ENCODE measurements at places on chromosomes 3 and 15.

DNA sequence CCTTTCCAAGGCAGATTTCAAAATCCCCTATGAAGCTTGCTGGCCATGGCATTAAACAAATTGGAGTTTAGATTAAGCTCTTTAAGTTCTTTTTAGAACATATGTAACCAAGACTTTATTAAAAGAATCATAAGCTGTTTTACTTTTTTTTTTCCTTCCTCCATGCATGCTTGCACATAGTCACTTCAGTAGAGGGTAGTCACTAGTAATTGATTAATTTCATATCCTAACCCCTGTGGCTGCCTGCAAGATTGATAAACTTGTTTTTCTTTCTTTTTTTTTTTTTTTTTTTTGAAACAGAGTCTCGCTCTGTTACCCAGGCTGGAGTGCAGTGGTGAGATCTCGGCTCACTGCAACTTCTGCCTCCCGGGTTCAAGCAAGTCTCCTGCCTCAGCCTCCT, 33.3 kb upstream of the ZKSCAN7 start:
- DNase-seq, result no peak

DNA sequence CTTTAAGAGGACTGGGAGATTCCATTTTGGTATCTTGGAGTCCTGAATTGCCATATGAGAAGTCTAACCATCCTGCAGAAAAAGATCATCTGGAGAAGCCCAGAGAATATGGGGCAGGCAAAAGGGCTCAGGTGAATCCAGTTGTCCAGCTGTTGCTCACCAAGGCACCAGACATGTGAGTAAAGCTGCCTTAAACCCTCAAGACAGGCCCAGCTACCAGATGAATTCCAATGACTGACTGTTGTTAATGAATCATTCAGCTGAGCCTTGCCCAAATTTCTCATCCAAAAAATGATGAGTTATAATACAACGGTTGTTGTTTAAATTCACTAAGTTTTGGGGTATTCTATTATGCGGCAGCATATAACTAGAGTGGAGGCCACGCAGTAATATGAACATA, 22.0 kb upstream of the NANOGP8 start:
- no peak for DNase-seq

DNA sequence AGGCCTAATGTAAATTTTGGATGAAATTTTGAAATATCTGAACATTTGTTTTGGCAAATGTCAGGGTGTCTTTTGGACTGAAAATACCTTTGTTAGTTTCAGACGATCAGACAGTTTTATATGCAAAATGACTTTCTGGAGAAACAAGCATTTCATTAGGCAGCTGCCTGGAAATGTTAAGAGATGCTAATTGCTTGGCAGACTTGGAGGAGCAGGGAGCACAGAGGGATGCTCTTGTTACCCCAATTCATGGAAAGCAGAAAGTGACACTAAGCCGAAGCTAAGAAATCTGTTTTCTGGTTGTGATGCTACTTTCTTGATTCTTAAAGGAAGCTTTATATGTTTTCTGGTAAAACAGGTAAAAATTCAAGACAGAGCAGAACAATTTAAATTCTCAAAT, 204.3 kb upstream of the GBE1 start:
- no peak for DNase-seq

DNA sequence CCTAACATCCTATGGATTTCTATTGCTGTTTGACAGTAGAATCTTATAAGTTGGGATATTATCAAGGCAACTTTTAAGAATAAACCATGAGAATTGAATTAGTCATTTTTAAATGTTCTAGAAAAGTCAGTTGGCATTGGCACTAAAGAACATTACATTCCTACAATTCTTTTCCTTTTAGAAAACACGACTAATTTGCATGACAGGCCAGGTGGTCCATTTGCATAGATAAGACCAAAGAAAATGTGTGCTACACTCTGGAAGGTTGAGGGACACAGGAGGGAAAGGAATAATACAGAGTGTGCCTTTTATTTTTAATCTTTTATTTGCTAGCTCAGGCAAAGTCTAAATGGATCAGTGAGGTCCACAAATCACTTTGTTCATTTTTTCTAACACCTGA, 962.3 kb downstream of the EPHA3 start:
- no peak for DNase-seq

- no peak for DNase-seq
These were observed 199.3 kb downstream of the GAP43 start for GRCh38 chr3:115822579-115822978.

DNA sequence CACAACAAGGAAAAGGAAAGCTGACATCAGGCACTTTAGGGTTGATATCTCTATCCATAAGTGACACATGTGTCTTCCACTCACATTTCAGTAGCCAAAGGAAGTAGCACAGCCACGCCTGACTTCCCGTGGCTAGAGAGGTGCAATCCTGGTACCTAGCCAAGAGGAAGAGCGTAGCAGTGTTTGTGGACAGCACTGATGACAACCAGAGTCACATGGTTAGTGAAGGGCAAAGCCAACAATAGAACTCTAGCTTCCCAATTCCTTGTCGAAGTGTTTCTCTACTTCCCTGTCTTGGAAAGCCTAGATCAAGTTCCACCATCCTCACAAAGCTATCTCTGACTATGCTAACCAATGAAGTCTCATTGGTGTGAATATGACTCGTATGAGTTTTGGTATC, 189.2 kb downstream of the RSL24D1 start:
- DNase-seq, result no peak

DNA sequence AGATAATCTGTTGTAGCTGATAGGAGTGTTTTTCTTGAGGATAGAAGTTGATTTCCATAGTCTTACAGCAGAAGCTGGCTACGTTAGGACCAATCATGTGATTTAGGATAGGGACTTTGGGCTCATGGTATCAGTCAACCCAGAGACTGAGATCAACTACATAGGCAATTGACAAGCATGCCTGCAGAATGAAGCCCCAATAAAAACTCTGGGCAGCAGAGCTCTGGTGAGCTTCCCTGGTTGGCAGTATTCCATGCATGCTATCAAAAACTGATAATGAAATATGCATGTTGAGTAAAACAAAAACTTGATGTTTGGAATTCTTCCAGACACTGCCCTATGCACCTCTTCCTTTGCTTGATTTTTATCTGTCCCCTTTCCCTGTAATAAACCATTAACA, 38.0 kb downstream of the SUCNR1 start:
- no peak for DNase-seq

GRCh38 chr15:51077221-51078153, 17.2 kb downstream of the TNFAIP8L3 start:
- peak; percentile 62 for DNase-seq

DNA sequence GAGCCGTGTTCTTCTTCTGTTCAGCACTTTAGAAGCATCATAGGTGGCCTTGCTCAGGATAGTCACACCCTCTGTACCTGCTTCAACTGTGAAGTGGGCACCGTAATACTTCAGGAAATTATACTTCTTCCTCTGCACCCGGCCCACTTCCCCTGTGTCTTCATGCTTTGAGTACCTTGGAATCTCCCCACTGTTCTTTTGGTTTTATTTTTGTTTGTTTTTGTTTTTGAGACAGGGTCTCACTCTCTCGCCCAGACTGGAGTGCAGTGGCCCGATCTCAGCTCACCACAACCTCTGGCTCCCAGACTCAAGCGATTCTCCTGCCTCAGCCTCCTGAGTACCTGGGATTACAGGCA, 1.7 kb downstream of the P2RY14 start:
- no peak for DNase-seq

DNA sequence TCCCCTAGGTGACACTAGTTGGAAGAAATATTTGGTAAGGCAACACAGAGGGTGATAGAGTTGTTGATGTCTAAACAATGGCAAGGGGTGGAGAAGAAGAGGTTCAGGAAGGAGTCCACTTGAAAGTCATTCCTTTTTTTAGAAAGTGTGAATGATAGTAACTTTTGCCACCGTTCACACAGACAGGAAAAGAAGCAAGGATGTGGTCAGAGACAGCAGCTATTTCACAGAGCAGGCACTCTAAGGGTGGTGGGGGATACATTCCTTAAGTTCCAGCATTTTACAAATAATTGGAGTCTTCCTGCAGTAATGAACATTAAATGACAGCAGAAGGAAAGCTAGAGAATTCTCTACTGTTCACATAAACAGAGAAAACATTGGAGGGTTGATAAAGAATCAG, 75.4 kb upstream of the ZNF385D start:
- DNase-seq, result no peak

- no peak for DNase-seq
These were observed 277.4 kb downstream of the ERC2 start for GRCh38 chr3:56190771-56191305.

GRCh38 chr3:6504347-6504746, 356.6 kb upstream of the GRM7 start:
- DNase-seq, result no peak
